Activated T-cell treated with anti-CD3 and anti-CD28 coated beads, Interleukin-2, amount 50 U/mL, for 72 hours (primary cell): ENCODE measurements at places on chromosomes 4 and X. TPM values are rescaled to one million over a fixed set of nuclear protein-coding genes. Genes with fewer than 3 reads are reported as not detected.

DNA sequence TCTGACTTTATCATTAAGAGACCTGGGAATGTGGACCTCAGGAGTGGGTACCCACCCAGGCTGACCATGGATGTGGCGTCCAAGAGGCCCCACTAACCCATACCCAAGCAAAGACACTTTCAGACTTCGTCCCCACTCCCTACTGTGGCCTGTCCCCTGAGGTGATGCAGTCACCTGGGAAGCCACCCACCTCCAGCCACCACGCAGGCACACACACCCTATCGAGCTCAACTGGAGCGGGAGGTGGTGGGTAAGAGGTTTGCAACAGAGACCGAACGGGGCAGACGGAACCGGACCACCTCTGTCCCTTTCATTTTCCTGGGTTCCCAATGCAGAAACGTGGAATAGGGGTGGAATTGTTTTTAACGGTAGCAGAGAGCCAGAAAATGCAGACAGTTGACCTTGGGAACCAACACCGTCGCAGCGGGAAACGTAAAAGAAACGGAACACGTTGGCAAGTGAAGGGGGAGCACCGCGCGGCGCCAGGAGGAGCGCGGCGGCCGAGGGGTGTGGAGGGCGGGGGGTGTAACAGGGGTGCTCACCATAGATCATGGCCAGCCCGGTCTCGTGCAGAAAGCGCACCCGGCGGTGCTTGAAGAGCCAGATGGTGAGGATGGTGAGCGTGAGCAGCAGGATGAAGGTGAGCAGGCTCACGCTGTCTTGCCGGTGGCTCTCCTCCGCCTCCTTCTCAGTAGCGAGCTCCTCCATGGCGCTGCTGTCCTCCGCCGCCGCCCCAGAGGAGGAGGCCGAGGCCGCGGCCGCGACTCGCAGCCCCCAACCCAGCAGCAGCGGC, 559 bp downstream of the SLC9A7 start:
- DNase-seq = peak; percentile 29

DNA sequence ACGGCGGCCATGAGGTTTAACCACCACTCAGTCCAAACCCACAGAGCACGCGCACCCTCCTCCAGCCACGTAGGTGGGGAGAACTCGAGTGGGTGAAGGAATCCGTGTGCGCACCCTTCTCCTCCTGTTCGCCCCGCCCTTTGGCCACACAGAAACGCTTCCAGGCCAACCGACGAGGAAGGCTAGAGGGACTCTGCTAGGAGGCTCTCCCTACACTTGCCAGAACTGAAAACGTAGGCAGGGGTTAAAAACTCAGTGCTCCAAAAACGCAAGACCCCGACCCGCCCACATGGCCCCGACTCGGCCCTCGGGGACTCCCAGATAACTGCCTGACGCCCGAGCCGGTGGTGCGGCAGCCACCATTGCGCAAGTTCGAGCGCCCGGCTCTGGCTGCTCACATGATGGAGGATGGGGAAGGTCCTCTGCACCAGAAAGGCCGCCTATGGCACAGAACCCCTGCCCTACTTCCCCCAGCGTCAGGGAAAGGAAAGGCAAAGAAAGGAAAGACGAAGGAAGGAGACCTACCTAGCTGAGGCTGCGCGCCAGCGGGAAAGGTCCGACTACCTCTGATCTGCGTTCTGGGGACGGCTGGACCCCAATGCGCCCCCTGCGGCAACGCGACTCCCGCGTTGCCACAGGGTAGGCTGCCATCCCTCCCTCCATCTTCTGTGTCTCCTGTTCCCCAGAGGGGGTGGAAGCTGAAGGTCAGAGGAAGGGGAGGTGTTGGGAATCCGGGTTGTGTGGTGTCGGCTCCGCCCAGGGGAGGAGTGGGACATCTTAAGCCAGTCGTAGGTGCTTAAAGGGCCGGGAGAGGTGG, 201.9 kb upstream of the AGTR2 start:
- DNase-seq = no peak

- DNase-seq = no peak
Observed at GRCh38 chrX:10206317-10206716, 49.5 kb downstream of the CLCN4 start.

- no peak for DNase-seq
Observed at GRCh38 chrX:110268886-110269285, 49.0 kb downstream of the AMMECR1 start.

- no peak for DNase-seq
Observed at GRCh38 chr4:19025031-19025430, 1003.5 kb upstream of the LCORL start.

GRCh38 chrX:141405486-141405852, 163.2 kb upstream of the SPANXC start:
- DNase-seq = no peak

DNA sequence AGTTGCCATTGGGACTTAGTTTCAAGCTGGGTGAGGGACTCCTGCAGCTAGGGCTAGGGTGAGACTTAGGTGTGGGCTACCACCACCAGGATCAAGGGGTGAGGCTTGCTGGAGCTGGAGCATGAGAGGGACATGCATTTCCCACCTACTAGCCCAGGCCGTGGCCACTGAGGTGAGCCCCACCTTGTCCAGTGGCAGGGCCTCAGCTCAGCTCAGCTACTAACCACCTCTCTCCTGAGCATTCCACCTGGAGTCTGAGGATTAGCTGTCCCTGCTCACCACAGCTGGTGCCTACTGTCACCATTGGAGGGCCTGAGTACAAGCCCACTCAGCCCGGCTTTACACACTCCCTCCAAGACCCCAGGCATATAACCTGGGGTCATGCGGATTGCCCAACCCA, 62.6 kb upstream of the MAGEH1 start:
- no peak for DNase-seq

- no peak for DNase-seq
Observed at GRCh38 chr4:69073375-69073774, 22.9 kb upstream of the UGT2B7 start.

DNA sequence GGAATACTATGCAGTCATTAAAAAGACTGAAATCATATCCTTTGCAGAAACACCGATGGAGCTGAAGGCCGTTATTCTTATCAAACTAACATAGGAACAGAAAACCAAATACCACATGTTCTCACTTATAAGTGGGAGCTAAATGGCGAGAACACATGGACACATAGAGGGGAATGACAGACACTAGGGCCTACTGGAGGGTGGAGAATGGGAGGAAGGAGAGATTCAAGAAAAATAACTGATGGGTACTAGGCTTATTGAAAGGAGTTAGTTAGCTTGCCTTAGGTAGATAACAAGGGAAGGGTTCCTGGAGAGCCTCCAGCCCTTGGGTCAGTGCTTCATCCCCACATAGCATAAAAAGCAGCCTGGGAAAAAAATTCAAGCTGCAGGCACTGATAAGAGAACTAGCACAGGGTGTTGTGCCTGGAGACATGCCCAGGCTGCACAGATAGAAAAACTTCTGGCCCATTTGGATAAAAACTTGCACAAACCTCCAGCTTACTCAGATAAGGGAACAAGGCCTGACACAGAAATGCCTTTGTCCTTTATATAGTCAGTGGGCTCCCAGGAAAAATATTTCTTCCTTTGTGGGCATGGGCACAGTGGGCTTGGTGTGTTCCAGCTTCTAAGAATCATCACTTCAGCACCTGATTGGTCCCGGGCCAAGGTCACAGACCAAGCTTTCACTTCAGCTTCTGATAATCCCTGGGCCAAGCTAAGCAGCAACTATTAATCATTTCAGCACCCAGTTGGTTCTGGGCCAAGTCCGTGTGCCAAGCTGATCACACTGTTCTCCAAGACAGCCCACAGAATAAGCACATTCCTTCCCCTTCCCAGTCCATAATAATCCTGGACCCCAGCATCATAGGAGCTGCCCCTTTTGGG, 23.1 kb upstream of the PWWP3B start:
- DNase-seq = no peak

GRCh38 chr4:155578219-155578618, 88.4 kb upstream of the GUCY1A1 start:
- DNase-seq = no peak

DNA sequence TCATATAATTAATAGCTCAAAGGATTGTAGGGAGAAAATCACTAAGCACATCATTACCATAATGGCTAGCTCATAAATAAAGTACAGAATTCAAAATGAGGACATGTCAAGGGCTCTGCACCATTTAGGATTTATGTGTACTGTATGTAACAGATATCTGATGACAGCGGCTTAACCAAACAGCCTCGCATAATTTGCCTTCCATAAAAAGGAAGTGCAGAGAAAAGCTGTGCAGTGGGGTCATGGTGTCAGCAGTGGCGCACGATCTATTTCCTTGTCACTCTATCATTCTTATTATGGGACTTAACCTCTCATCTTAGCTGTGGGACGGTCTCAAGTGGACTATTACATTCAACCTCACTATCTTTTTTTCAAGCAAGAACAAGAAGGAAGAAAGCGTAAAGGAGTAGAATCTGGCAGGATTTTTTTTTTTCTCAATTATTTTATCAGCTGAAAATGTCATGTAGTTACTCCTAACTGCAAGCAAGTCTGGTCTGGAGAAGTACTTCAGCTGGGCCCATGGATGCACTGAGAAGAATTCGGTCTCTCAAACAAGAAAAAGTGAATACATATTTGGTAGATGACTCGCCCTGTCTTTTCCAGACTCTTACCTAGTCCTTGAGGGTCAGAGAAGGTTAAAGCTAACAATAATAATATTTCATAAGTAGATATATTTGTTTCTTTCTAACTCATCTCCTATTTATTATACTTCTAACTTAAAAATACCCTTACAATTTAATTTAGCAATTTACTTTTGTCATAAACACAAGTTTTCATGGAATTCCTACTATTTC, 94.6 kb downstream of the COX18 start:
- DNase-seq = no peak

DNA sequence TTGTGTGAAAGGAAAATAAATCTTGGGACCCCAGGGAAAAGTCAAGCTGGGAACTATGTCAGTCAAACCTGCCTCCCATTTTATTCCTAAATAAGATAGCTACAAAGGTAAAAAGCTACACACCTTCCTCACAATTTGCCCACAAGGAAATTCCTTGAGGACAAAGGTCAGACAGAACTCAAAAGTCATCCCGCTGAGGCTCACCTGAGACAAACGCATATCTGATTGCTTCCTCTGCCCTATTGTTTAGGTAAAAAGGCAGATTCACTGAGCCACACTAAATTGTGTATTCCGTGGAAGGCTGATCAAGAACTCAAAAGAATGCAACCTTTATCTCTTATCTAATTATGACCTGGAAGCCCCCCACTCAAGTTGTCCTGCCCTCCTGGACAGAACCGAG, 58.7 kb upstream of the MAML3 start:
- DNase-seq = no peak

- DNase-seq = no peak
Observed at GRCh38 chr4:7630568-7631287, 196.0 kb upstream of the PSAPL1 start.

DNA sequence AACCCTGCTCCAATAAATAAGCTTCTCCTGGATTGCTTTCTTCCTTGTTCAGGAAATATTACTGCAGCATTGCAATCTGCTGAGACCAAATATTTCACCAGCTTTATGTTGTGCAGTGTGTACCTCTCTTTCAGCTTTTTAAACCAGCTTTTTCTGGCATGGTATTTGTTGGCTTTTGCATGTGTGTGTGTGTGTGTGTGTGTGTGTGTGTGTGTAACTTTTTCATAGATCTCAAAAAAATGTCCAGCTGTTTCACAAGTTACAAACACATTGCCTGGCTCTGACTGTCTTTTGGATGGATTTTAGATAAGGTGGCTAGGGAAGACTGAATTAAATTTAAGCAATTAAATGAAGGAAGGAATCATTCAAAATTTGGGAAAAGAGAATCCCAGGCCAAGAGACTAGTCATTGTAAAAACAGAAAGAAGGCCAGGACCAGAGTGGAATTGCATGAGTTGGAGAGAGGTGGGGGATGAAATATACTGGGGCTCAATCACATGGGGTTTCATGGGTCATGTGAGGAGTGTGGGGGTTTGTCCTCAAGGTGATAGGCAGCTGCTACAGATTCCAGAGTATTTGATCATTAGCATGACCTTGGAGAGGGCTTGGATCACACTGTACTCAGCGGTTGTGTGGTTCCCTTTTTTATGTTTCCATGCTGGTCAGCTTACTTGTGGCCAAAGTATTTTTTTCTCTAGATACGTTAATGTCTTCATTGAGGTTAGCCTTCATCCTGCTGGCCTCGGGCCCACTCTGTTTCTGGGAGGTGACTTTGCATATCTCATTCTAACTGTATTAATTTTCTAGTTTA, 357.7 kb upstream of the BOD1L1 start:
- no peak for DNase-seq

GRCh38 chr4:176001151-176002006, 64.3 kb upstream of the WDR17 start:
- DNase-seq = no peak

DNA sequence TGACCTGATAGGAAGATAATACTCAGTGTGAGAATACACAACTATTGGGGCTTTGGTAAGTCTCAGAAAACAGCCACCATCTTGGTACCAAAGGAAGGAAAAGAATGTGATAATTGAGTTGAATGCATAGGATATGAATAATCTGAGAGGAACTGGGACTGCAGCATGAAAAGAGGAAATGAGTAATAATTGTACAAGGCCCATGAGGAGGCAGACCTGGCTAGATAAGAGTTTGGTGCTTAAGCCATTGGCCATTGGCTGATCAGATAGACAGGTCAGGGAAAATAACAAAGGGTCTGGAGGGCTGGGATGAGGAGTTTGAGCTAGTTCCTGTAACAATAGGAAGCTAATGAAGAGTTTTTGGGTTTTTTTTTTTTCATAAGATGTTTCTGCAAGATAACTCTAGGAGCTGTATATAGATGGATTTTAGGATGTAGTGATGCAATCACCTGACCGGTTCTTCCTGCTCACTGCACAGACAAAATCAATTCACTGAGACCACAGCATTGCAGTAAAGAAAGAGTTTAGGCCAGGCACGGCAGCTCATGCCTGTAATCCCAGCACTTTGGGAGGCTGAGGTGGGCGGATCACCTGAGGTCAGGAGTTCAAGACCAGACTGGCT, 5.3 kb upstream of the TRMT2B start:
- DNase-seq = no peak

DNA sequence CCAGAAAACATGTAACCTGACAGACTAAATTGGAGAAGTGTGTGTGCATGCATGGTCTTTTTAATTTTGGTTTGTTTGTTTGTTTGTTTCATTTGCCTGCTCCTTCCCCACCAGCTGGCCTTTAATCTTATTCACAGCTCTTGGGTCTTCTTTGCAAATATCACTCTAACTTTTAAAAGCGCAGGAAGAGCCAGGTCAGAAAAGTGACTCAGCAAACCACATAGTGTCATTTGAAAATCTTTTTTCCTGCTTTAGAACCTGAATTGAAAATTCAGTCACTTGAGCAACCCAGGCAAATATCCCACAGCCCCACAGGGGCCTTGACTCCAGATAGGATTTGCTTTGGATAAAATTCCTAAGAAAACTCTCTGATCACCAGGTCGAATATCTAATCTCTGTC, 4.6 kb downstream of the TMEM255A start:
- DNase-seq = no peak

The GAGE13 gene
- total RNA-seq = not detected

The SPP1 gene
- 0.19 TPM for total RNA-seq

The PCDH7 gene
- total RNA-seq = not detected

The TMEM255A gene
- not detected for total RNA-seq

The MTMR1 gene
- 35.6 TPM for total RNA-seq

The PLXNB3 gene
- total RNA-seq = 1.7 TPM

The ZCCHC4 gene
- total RNA-seq = 14.1 TPM

The DUX4 gene
- not detected for total RNA-seq

The PRDM8 gene
- 3.3 TPM for total RNA-seq

The NSUN7 gene
- 6.7 TPM for total RNA-seq

The SOX3 gene
- not detected for total RNA-seq

The PPP1R2C gene
- not detected for total RNA-seq
